ENCODE measurements at places on chromosomes 4 and X. TPM values are rescaled to one million over a fixed set of nuclear protein-coding genes. Genes with fewer than 3 reads are reported as not detected.
A peak's percentile ranks its signal among the peaks of the same experiment; 100 is the strongest.

- no peaks in the 10 kb centered on the region for H3K4me1 ChIP-seq
- no peaks in the 10 kb centered on the region for H3K36me3 ChIP-seq
- no peak overlapping the region for H3K4me3 ChIP-seq
- peak; percentile 80 for DNase-seq
- H3K27me3 ChIP-seq: no peaks in the 10 kb centered on the region
These were observed 192.5 kb upstream of the STK26 start for GRCh38 chrX:131830400-131831184.

DNA sequence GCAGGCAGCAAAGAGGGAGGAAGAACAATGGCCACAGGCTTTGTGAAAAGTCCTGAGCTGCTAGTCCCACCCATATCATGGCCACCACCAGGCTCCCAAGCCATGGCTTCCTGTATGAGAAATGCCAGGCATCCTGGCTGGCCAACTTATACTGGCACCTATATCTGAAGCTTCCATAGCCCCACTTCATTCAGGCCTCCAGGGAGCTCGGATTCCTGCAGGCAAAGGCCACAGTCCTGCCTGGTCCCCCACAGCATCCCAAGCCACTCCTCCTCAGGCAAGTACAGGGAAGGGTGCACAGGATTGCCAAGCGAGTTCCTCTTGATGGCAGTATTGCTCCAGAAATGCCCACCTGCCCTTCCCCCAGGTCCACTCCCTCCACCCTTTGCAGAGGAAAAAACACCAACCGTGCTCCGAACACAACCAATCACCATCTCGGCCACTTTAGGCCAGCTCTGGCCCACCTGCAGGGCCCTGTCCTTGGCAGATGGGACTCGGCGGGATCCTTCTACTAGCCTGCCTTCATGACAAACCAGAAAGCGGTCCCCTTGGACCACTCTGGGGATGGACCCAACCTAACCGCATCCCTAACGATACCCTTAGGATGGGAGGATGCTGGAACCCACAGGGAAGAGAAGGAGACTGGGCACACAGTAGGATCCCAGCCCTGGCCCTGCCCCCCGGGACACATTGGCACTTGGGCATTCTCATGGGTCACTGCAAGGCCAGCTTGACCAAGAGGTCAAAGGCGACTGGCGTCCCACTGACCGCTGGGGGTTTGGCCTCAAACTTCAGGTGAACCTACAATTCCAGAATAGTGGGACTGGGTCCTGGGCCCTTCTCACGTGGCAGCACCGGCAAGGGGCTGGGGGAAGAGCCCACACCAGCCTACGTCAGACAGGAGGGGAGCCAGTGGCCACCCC, 220.4 kb upstream of the AGTR2 start:
- DNase-seq: peak; percentile 29
- no peaks in the 10 kb centered on the region for H3K27me3 ChIP-seq
- H3K27ac ChIP-seq: no peak overlapping the region
- H3K4me1 ChIP-seq: no peaks in the 10 kb centered on the region
- H3K4me3 ChIP-seq: no peak overlapping the region

- H3K4me3 ChIP-seq: no peak overlapping the region
- no peak overlapping the region for H3K27ac ChIP-seq
- no peak for DNase-seq
- H3K4me1 ChIP-seq: no peaks in the 10 kb centered on the region
- H3K36me3 ChIP-seq: no peaks in the 10 kb centered on the region
These were observed 90.8 kb downstream of the AASDH start for GRCh38 chr4:56296526-56296925.

HTR2C gene
- total RNA-seq: not detected

DNA sequence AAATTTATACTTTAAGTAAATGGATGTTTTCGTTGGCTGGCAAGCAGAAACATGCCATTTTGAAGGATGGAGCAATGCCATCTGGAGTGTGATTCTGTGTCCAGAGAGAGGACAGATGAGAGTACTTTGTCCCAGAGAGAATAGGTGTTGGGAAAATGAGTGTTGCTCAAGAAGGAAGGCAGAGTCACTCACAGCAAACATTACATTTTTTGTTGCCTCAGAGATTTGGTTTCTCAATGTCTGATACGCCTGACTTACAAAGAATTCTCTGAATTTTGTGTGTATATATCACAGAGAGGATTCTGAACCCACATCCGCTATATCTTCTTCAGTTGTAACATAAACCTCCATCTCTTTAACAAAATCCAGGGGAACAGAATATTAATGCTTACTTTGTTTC, 102.8 kb upstream of the PCDH18 start:
- DNase-seq: no peak
- H3K27me3 ChIP-seq: no peaks in the 10 kb centered on the region
- no peaks in the 10 kb centered on the region for H3K4me1 ChIP-seq
- H3K36me3 ChIP-seq: no peaks in the 10 kb centered on the region
- H3K27ac ChIP-seq: no peak overlapping the region

ADGRG2 gene
- total RNA-seq: 0.30 TPM

- H3K27me3 ChIP-seq: no peaks in the 10 kb centered on the region
- no peaks in the 10 kb centered on the region for H3K4me1 ChIP-seq
- H3K4me3 ChIP-seq: no peak overlapping the region
- no peak for DNase-seq
- H3K36me3 ChIP-seq: no peaks in the 10 kb centered on the region
These were observed 17.6 kb downstream of the ARMCX2 start for GRCh38 chrX:101642093-101642492.

GRCh38 chr4:132614682-132615081, 534.4 kb upstream of the PCDH10 start:
- no peaks in the 10 kb centered on the region for H3K27me3 ChIP-seq
- no peak overlapping the region for H3K27ac ChIP-seq
- H3K4me1 ChIP-seq: no peaks in the 10 kb centered on the region
- DNase-seq: no peak
- no peaks in the 10 kb centered on the region for H3K36me3 ChIP-seq

DNA sequence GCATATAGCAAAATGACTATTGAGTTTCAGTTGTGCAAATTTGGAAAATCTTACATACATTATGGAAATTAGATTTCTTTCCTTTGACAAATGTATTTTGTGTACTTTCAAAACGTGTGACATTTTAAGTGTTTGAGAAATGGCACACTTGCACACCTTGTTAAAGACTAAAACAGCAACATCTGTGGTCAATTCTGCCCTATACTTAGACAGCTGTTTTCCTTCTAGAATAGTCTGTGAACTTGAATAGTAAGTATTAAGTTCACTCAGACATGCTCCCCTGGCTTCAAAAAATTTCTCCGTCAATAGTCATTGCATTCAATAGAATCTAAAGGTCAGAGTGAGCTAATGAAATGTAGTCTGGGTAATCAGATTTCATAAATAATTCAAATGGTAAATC, 21.7 kb upstream of the TBC1D9 start:
- H3K27me3 ChIP-seq: no peaks in the 10 kb centered on the region
- no peak for DNase-seq
- H3K4me1 ChIP-seq: no peaks in the 10 kb centered on the region
- no peak overlapping the region for H3K27ac ChIP-seq

RIBC1 gene
- 2.5 TPM for total RNA-seq

DNA sequence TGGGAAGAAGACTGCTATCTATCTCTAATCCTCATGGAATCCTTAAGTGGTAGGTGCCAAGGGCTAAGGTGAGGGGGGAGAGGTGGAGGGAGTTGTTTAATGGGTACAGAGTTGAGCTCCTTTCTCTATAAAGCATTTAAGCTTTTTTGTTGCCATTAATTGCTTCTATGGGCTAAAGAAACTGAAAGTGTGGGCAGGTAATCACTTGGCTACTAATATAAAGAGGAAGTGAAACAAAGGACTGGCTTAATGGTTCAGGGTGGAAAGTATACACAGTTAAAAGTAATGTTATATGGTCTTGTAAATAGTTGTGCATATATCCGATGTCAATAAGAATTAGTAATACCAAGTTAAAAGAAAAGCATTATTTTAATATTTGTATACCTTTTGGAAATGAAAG, 83.9 kb downstream of the POLA1 start:
- no peaks in the 10 kb centered on the region for H3K4me1 ChIP-seq
- no peak overlapping the region for H3K4me3 ChIP-seq
- no peaks in the 10 kb centered on the region for H3K27me3 ChIP-seq
- H3K36me3 ChIP-seq: no peaks in the 10 kb centered on the region

GRCh38 chrX:80170581-80170980, 156.0 kb downstream of the TBX22 start:
- H3K27ac ChIP-seq: no peak overlapping the region
- H3K27me3 ChIP-seq: no peaks in the 10 kb centered on the region
- H3K4me3 ChIP-seq: no peak overlapping the region
- no peak for DNase-seq

DNA sequence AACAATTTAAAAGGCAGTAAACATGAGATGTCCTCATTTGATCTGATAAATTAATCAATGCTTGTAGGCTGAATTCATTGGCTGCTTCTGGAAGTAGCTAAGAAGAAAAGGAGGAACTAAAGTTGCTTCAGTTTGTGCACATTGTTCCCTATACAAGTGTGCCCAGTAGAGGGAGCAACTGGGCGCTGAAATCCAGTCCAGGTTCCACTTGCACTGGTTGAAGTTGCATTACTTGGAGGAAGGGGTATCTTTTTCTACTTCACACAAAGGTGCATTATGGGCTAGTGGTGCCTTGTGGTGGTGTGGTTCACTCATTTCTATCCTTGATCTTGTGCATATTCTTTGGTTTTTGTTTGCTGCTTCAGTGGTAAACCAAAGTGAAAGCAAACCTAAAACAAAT, 67.9 kb upstream of the SOX3 start:
- H3K4me1 ChIP-seq: no peaks in the 10 kb centered on the region
- DNase-seq: no peak
- no peak overlapping the region for H3K4me3 ChIP-seq
- H3K27ac ChIP-seq: no peak overlapping the region
- H3K36me3 ChIP-seq: no peaks in the 10 kb centered on the region
- H3K27me3 ChIP-seq: peaks cover 5% of the 10 kb centered on the region

GRCh38 chr4:79652232-79652631, 244.2 kb upstream of the GK2 start:
- no peaks in the 10 kb centered on the region for H3K27me3 ChIP-seq
- H3K4me1 ChIP-seq: no peaks in the 10 kb centered on the region
- DNase-seq: no peak
- H3K27ac ChIP-seq: peak overlapping the region; percentile 59
- H3K36me3 ChIP-seq: no peaks in the 10 kb centered on the region

DNA sequence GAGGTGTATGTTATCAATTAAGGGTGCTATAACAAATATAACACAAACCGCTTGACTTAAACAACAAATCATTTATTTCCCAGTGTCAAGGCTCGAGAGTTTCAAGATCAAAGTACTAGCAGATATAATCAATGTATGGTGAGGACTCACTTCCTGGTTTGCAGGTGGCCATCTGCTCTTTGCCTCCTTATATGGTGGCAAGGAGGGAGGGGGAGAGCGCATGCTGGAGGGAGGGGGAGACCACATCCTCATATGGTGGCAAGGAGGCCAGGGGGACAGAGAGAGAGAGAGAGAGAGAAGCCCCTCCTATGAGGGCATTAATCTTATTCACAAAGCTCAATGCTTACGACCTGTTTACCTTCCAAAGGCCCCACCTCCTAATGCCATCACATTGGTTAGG, 372.3 kb upstream of the SPOCK3 start:
- no peak overlapping the region for H3K27ac ChIP-seq
- H3K36me3 ChIP-seq: no peaks in the 10 kb centered on the region
- no peaks in the 10 kb centered on the region for H3K4me1 ChIP-seq
- H3K4me3 ChIP-seq: no peak overlapping the region

GRCh38 chr4:113639326-113639725, 122.2 kb downstream of the CAMK2D start:
- peaks cover 7% of the 10 kb centered on the region for H3K4me1 ChIP-seq
- no peak overlapping the region for H3K27ac ChIP-seq
- no peaks in the 10 kb centered on the region for H3K36me3 ChIP-seq
- no peaks in the 10 kb centered on the region for H3K27me3 ChIP-seq

GRCh38 chr4:47490550-47490949, 5.5 kb downstream of the ATP10D start:
- no peaks in the 10 kb centered on the region for H3K4me1 ChIP-seq
- H3K27me3 ChIP-seq: no peaks in the 10 kb centered on the region
- H3K36me3 ChIP-seq: no peaks in the 10 kb centered on the region
- DNase-seq: no peak
- H3K27ac ChIP-seq: no peak overlapping the region

GRCh38 chrX:857376-857775, 226.8 kb downstream of the SHOX start:
- no peak overlapping the region for H3K27ac ChIP-seq
- H3K4me3 ChIP-seq: no peak overlapping the region
- H3K36me3 ChIP-seq: no peaks in the 10 kb centered on the region

GRCh38 chr4:87076690-87077358, 142.0 kb downstream of the AFF1 start:
- H3K27ac ChIP-seq: peak overlapping the region; percentile 23
- H3K36me3 ChIP-seq: no peaks in the 10 kb centered on the region
- peaks cover 24% of the 10 kb centered on the region for H3K4me1 ChIP-seq
- no peak for DNase-seq
- no peak overlapping the region for H3K4me3 ChIP-seq

DNA sequence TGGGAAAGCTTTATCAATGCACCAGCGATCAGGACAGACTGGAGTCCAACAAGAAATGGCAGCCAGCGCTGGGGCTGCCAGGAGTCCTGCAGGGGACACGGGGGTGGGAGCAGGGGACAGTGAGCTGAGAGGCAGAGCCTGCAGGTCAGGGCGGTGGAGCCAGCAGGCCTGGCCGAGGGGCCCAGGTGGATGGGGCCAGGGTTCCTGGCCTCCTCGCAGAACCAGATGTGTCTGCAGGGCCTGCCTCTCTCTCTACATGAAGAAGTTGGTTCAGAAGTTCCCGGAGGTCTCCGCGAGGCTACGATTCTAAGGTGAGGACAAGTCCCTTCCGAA, 63.6 kb downstream of the CPZ start:
- H3K4me1 ChIP-seq: no peaks in the 10 kb centered on the region
- DNase-seq: no peak
- no peaks in the 10 kb centered on the region for H3K36me3 ChIP-seq
- no peaks in the 10 kb centered on the region for H3K27me3 ChIP-seq
- H3K27ac ChIP-seq: no peak overlapping the region

DNA sequence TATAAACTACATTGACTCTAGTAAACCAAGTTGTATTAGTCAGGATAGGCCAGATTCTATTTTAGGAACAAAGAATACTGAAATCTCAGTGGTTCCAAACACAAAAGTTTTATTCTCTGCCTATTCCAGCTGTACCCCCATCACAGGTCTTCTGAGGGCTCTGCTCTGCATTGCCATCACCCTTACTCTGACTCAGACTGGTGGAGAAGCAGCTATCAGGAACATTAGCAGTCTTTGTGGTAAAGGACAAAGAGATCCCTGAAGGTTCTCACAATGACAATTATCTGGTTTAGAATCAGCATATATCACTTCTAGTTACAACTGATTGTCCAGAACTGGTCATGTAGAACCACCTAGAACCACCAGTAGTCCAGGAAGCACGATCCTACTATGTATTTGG, 251.1 kb downstream of the GLUD2 start:
- no peaks in the 10 kb centered on the region for H3K4me1 ChIP-seq
- no peak for DNase-seq
- no peaks in the 10 kb centered on the region for H3K27me3 ChIP-seq
- H3K4me3 ChIP-seq: no peak overlapping the region
- no peaks in the 10 kb centered on the region for H3K36me3 ChIP-seq

SHROOM4 gene
- total RNA-seq: 9.7 TPM

DNA sequence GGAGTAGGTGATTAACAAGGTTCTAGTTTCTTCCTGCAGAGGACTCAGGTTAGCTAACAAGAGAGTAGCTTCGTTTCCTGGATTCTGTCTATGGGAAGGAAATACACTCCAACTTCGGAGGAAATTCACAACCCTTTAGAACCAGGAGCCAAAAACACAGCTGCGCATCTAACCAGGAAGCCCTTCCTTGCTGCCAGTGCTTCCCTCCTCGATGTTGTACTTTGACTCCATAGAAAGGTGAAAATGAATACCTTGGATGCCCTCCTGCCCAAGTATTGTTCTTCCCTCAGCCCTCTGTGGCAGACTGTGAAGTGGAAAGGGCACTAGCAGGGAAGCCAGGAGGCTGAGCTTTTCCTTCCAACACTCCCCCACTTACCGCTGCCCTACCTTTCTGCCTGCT, 35.1 kb downstream of the AKAP4 start:
- no peak overlapping the region for H3K27ac ChIP-seq
- no peaks in the 10 kb centered on the region for H3K27me3 ChIP-seq
- H3K4me3 ChIP-seq: no peak overlapping the region
- no peaks in the 10 kb centered on the region for H3K4me1 ChIP-seq
